ENCODE measurements at places on chromosomes 4 and X.

DNA sequence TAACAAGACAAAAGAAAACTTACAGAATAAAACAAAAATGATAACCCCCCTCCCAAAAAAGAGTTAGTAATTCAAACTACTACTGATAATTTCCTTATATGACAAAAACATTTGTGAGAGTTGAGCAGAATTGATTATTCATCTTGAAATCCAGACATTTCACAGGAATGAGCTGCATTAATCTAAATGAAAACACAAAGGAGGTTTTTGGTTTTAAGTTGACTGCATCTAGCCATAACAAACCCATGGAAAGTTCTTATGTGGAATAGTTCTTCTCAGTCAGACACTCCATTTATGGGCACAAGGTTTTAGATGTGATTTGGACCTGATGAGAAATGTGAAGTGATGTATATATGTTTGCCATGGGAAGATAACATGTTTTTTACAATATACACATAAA is 95.4 kb downstream of the VCX2 start:
- no peak for DNase-seq

- peak; percentile 21 for DNase-seq
These were observed 2.2 kb downstream of the ATP8A1 start for GRCh38 chr4:42654631-42655268.

GRCh38 chrX:153438532-153438931 is 7.3 kb downstream of the TREX2 start:
- no peak for DNase-seq

DNA sequence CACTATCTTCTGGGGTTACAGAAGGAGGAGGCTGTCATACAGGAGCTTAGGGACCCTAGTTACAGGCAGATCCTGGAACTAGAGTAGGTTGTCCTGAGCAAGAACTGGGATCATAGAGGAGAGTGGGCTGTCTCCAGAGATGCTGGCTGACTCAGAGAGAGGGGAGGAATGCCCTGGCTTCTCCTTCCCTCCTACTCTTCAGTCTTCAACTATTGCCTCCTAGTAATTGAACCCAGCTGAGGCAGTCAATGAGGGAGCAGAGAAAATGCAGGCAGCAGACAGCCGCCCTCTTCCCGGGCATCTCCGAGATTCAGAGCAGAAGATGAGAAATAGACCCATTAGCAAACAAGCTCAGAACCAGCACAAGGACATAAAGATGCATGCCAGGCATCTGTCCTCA is 118.3 kb upstream of the PDE5A start:
- DNase-seq = no peak

DNA sequence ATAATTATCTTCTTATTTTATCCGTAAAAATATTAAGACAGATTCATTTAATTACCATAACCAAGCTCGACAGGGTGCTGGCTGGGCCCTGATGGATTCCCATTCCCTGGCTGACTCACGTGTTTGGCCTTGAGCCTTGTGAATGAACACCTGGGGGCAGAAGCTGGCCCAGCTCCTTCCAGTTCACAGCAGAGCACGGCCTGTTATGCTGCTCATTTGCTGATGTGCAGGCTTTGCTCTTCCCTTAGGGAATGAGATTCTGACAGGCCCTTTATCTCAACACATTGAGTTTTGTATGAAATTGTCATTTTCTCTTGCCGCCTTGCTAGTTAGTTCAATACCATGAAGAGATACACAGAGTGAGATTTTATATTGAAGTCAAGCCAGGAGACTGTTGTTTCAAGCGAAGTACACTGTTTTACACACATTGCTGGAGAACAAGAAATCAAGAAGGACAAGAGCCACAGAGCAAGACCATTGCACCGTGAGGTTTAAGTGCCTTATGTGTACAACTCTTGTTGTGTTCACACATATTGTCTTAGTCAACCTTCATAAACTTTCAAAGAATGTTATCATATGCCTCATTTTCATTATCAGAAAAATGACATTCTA is 1583.3 kb downstream of the STIM2 start:
- DNase-seq = no peak

GRCh38 chr4:97349468-97350186 is 793.6 kb downstream of the STPG2 start:
- DNase-seq = no peak

GRCh38 chr4:126242679-126243390 is 928.1 kb downstream of the FAT4 start:
- no peak for DNase-seq

- DNase-seq = no peak
These were observed 186.2 kb downstream of the STIM2 start for GRCh38 chr4:27046851-27047250.

DNA sequence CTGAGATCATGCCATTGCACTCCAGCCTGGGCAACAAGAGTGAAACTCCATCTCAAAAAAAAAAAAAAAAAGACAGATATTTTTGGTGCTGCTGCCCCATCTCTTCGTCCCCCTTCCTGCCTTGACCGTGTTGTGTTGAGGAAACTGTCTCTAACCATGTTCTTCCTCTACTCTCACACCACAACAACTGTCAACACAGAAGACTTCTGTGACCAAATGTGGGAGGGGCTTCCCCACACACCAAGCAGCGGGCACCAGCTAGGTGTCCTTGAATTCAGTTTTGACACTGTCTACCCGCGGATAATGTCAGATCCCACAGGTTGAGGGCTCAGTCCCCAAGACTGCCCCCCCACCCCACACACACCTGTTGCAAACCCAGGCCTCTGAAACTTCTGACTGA is 104.7 kb upstream of the BCOR start:
- no peak for DNase-seq

DNA sequence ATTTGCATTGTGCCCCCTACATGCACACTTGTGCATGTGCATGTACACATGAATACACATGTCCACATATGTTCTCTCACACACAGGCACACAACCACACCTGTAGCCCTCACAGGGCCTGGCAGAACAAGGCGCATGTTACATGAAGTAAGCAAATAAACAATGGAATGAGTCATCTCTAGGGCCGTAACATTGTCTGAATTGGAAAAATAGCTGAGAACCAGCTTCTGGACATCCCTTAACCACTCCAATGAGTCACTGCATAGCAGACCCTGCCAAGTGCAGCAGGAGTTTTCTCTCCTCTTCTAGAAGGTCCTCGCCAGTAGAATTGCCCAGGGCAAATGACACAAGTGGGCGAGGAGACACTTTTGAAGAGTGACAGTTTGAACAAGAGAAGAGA is 66.1 kb downstream of the MAGEA10 start:
- no peak for DNase-seq

DNA sequence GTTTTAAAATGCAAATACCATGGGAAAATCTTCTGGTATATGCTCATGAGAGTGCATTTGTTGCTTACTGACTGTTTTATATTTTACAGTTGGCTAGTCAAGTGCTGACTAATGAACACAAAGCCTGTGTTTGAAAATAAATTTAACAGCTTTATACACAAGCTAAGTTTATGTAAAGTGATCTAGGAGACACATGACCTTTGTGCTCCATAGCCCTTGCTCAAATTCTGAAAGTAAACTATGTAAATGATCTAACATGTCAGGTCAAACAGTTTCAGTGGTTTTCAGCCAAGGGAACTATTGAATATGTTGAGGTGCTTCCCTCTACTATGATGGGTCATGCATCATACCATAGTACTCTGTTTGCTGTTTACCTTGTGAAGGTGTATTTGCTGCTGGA is 36.7 kb downstream of the DIAPH2 start:
- DNase-seq = no peak

DNA sequence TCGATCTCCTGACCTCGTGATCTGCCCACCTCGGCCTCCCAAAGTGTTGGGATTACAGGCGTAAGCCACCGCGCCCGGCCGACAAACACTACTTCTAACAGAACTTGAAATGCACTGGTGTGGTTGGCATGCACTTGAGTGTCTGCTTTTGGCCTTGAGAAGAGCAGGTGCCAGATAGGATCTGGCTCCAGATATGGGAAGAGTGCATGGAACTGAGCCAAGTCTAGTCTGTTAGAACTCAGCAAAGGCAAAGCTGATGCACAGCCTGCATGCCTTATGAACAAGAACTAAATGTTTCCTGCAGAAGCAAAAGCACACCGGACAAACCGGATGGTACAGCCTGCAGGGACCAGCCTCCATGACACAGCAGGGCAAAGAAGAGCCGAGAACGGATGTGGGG is 35.1 kb upstream of the TBL1X start:
- no peak for DNase-seq

GRCh38 chrX:123849096-123849495 is 10.8 kb upstream of the XIAP start:
- no peak for DNase-seq

DNA sequence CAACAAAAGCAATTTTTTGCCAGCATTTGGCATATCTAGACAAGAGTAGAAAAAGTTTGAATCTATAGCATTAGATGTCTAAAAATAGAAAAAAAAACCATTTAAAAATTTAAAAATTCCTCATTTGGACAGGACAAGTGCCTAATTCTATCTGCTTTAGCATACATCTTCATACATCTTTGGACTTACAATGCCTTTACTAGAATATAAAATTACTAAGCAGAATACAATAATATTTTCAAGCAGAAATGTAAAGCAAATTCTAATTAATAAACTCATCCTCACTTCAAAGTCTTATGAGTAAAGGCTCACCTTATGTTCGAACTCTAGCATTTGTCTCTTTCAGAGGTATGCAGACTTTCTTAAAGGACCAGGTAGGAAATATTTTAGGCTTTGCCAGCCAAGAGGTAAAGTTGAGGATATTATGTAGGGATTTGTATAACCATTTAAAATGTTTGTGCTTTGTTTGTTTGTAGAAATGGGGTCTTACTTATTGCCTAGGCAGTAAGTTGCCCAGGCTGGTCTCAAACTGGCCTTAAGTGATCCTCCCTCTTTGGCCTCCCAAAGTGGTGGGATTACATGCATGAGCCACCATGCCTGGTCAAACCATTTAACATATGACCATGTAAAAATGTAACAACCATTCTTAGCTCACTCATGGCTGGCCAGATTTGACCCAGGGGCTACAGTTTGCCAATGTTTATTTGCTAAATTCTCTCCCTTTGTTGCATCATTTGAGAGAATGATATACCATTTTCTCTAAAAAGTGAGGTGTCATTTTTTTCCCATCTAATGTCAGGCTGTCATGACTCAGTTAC is 29.1 kb downstream of the UGDH start:
- DNase-seq = no peak

GRCh38 chr4:154421618-154422017 is 70.0 kb downstream of the DCHS2 start:
- DNase-seq = no peak

GRCh38 chrX:17842769-17843525 is 18.2 kb downstream of the RAI2 start:
- no peak for DNase-seq

DNA sequence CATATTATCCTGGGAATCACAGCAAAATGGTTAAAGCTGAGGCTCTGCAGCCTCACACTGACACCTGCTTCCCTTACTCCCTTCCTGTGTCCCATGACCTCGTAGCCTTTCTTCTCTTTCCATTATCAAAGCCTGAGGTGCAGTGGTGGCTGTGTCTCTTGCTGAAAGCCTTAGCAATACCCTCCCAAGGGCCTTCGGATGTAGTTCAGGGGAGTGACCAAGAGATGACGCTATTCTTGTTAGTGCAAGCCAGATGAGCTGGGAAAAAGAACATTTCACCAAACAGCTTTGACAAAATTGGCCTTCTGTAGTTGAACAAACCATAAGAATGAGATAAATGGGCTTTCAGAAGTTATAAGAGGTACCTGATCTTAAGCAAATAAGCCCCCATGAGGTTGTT is 31.6 kb downstream of the SMIM10L2A start:
- DNase-seq = no peak

GRCh38 chrX:124426288-124427169 is 80.2 kb downstream of the SH2D1A start:
- DNase-seq = no peak

GRCh38 chr4:77473509-77473908 is 132.1 kb upstream of the CXCL13 start:
- no peak for DNase-seq

DNA sequence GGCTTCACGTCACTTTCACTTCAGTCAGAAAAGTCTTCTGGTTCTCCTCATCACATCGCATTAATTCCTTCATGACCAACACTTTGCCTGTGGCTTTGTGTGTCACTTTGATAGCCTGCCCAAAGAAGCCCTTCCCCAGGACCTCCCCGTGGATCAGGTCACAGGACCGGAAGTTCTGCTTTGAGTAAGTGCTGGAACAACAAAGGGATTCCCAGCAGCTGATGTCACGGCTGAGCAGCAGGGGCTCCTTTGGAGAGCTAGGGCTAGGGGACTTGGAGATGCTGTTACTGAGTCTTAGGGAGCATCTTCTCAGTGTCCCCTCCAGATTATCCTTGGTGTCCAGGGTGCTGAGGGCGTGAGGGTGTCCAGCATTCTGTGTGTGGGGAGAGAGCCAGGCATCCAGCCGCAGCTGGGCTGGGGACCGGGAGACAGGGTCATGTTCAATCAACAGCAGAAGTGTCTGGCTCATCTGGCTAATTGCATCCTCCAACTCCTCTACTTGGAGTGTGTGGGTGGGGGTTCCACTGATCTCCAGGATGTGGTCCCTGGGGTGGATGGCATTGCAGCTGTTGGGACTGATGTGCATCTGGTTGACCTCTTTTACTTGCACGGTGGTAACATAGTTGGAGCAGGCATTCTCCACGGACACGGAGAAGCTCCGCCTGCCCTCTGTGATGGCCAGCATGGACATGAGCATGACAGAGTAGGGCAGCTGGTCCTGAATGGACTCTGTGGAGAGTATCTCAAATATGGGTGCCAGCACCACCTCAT is 39.2 kb upstream of the ARHGAP6 start:
- DNase-seq = no peak

DNA sequence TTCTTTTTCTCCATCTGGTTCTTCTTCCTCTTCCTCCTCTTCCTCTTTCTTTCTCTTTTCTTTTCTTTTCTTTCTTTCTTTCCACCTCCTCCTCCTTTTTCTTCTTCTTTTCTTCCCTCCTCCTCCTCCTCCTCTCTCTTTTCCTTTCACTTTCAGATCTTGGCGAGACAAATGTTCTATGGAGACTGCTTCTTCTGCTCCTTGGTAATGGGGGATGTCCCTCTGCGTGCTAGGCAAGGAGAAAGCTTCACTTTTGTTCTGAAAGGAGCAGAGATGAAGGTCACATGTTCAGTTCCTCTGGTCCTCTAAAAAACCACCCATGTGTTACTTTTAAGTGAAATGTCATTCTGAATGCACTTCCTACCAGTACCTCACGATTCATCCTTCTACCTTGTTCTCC is 33.2 kb downstream of the NBDY start:
- DNase-seq = no peak

DNA sequence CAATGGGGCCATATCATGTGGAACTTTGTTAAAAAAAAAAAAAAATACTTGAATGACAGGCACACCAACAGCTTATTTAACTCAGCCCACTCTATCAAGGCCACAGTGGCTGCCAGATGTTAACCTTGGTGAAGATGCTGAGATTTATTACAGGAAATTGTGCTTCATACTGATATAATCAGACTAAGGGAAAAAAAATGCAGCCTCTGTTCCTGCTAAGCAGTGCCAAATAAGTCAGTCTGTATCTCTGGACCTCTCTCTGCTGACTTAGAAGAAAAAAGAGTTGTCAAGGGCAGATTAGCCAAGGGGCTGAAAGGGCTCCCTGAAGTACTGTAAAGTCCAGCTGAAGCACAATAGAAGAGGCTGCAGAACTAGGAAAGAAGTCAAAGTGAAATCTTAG is 677.7 kb upstream of the HTR2C start:
- no peak for DNase-seq
